Activated CD4-positive, CD25-positive, alpha-beta regulatory T cell (primary cell): ENCODE measurements at places on chromosomes 1 and 21.
A peak's percentile ranks its signal among the peaks of the same experiment; 100 is the strongest.

- DNase-seq = no peak
Measured at GRCh38 chr21:39041816-39042215, 141.4 kb downstream of the PSMG1 start.

DNA sequence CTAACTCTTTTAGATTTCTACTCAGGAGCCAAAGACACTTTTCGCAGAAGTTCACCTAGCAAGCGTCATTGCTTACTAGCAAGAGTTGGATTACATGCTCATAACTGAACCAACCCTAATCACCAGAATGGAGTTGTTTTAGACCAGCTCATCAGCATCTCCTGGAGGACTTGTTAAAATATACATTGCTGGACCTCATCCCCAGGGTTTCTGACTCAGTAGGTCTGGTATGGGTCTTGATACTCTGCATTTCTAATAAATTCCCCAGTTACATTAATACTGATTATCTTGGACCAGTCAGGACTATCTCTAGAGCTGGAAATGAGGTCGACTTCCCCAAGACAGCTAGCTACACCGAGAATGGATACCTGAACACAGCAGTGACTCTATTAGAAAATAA is 9.7 kb upstream of the PRDX6 start:
- DNase-seq = no peak

DNA sequence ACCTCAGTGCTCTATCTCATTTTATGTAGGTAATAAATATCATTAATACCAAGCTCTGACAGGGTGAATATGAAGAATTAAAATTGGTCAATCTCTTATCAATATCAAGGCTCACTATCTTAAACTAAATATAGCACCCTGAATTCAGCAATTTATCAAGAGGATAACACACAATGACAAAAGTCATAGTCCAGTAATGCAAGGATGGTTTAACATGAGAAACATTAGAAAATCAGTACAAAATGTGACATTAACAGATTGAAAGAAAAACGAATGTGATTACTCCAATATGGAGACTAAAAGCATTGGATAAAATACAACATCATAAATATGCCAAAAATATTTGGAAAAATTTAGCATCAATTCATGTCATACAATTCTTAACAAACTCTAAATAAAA is 53.9 kb downstream of the OBSCN start:
- no peak for DNase-seq

DNA sequence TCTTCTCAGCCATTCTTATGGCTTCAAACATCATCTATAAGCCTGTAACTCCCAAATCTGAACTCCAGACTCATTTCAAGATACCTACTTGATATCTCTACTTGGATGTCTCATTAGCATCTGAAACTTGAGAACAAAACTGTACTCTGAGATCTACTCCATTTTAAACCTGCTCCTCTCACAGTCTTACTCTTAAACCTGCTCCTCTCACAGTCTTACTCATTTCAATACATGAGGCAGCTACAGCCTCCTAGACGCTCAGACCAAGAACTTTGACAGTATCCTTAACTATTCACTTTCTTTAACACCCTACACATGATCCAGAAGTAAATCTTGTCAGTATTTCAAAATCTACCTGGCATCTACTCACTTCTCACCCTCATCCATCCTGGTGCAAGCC is 54.3 kb downstream of the NBPF6 start:
- DNase-seq = no peak

GRCh38 chr1:38489844-38490270 is 369.7 kb downstream of the RRAGC start:
- peak; percentile 5 for DNase-seq

GRCh38 chr1:173295391-173295790 is 88.3 kb upstream of the TNFSF4 start:
- no peak for DNase-seq

DNA sequence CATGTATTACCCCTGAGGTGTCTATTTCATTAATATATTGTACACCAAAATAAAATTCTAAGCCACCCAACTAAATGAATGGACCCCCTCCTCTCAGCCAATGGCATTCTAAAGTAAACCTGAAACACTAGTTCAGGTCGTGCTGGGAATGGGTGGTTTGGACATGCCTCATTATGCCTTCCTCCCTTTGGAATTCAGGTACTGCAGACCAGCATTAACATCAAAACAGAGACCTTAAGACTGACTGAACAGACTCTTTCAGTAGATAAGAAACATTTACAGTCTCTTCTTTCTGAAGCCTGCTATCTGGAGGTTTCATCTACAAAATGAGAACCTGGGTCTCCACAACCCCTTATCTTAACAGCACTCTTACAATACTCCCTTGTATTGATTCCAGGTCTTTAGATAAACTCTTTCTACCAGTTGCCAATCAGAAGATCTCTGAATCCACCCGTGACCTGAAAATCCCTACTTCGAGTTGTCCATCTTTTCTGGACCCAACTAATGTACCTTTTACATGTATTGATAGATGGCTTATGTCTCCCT is 93.6 kb downstream of the PKN2 start:
- no peak for DNase-seq

GRCh38 chr1:167244244-167244643 is 23.6 kb downstream of the POU2F1 start:
- DNase-seq = no peak

DNA sequence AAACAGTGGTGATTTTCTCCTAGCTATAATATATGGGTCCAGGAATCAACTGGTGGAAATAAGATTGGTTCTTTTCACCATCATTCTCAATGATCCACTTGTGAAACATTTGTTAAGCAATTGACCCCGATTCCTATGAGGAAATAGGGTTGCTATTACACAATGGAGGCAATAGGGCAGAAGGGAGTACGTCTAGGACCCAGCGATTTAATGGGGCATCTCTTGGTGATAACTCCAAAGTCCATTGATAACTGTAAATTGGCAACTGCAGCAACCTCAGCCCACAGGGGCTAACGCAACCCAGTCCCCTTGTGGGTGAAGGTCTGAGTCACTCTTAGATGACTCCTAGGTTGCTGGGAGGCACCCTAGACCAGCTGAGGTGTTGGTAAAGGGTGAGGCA is 62.5 kb upstream of the BARHL2 start:
- DNase-seq = no peak

- DNase-seq = no peak
Measured at GRCh38 chr1:109301874-109302273, 4.9 kb downstream of the MYBPHL start.

DNA sequence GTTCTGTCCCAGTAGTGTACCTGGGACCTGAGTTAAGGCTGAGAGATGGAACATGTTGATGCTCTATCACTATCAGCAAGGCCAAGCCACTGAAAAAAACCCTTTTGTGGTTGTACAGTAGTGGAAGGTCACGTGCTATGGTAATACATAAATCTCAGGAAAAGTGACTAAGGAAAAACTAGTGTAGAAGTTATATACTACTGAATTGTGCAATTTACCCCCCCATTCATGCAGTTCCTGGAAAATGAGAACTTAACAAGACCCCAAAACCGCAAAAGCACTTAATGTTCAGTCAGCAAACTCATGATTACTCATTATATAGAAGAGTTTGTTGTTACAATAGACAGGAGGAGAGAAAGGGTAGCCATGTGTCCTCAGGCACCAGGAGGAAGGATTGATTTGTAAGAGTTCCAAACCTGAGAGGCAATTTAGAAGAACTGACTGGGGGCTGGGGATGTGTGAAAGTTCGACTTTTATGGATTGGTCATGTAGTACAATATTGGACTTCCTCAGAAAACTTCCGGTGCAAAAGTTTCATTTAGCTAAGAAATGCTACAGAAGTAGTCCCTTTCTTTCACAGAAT is 91.6 kb downstream of the RGL1 start:
- DNase-seq = no peak

DNA sequence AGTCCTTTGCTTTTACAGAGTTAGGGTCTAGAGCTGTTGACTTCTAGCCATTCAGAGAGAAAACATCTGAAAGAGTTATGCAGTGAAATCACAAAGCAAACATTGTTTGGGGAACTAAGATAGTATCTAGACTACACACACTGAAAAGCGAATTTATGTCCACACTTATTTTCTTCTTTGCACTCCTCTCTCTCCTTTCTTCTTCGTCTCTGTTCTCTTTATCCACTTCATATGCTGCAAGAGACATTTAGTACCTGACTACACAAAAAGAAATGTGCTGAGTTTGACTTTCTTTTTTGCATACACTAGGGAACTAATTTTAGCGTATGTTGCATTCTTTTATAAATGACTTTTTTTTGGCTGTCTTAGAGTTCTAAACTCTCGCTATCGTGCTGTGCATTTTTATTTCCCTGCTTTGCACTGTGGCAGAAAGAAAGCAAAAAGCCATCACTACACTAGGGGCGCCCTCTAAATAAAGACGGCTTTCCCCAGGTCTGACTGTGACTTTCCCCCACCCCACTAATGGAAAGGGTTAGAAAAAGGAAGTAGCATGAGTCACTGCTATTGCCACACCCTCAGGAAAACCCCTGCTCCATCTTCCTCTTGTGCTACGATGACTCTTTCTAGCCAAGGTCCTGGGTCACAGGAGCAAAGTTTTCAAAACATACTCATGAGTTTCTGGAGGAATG is 65.7 kb downstream of the MAP3K7CL start:
- peak; percentile 20 for DNase-seq

- no peak for DNase-seq
Measured at GRCh38 chr1:46285730-46286477, 17.5 kb downstream of the LRRC41 start.

GRCh38 chr1:166905136-166905535 is 29.1 kb upstream of the TADA1 start:
- no peak for DNase-seq

DNA sequence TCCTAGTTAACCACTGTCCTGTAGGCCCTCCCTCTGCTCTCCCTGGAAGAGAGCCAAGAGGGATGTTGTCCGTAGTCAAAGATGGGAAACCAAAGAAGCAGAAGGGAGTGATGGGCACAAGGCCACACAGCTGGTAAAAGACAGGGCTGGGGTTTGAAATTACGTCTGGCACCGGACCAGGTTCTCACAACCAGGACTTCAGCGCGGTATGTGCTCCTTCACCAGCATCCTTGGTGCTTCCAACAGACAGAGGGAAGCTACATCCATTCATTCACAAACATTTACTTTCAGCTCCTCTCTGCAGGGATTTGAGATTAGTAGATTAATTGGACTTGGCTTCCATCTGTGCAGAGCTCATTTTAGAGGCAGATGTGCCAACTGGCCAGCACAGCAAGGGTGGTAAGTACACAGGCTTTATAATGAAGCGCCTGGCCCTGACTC is 191.2 kb downstream of the TRABD2B start:
- no peak for DNase-seq

- DNase-seq = peak; percentile 6
Measured at GRCh38 chr1:113390871-113391648, 745 bp downstream of the MAGI3 start.

DNA sequence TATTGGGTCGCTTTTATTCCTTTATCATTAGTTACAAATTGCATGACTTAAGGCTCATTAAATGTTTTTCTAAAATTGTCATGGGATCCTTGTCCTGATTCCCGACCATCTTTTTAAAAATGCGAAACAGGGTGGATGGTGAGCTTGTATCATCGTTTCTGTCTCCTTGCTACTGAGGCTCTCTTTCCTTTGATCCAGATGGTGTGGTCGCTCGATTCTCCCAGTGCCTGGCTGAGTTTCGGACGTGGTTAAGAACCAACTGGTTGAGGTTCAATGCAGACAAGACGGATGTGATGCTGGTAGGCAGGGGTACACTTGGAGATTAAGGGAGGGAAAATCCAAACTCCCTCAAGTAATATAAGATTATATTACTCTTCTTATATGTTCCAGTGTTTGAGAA is 1.2 kb downstream of the MIER1 start:
- no peak for DNase-seq

GRCh38 chr1:154760469-154760933 is 109.6 kb downstream of the KCNN3 start:
- DNase-seq = peak; percentile 76

GRCh38 chr1:229430761-229431283 is 3.1 kb downstream of the ACTA1 start:
- no peak for DNase-seq

- no peak for DNase-seq
Measured at GRCh38 chr1:207084232-207084631, 4.4 kb upstream of the C4BPB start.

- DNase-seq = no peak
Measured at GRCh38 chr1:42736152-42736551, 3.9 kb downstream of the CLDN19 start.

DNA sequence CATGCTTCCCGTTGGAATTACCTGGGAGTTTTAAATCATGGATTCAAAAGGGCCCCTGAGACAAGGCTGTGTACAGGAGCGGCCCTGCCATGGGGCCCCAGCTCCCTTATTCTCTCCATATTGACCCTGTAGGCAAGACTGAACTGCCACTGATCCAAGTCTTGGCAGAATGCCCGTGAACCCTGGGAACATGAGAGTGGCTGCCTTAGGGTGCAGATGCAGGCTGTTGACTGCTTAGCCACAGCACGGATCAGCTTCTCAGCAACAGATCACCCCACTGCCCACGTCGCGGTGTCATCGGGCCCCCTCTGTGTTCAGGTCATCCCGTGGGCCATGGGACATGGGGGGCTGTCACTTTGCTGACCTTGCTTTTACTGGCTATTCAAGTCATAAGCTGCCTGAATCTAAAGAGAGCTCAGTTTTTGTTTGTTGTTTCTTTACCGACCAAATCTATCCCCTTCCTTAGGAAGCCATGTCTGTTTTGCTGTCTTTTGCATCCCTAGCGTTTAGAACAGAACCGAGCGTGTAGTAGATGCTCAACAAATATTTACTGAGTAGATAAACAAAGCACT is 83.4 kb downstream of the MATN1 start:
- no peak for DNase-seq

DNA sequence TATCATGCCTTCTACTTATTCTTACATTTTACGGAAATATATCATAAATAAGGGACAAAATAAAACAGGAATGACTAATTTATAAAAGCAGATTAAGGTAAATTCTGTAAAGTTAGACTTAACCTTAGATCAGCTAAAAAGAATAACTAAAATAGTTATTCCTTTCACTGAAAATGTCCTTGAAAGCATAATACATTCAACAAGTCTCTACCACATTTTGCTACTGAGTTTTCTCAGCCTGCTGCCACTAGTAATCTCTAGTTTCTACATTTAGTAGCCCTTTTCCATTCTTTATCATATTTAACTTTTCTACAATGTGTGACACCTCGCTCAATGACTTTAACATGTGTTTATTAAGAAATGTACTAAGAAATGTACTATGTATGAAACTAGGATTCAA is 89.0 kb downstream of the DENND1B start:
- DNase-seq = no peak

DNA sequence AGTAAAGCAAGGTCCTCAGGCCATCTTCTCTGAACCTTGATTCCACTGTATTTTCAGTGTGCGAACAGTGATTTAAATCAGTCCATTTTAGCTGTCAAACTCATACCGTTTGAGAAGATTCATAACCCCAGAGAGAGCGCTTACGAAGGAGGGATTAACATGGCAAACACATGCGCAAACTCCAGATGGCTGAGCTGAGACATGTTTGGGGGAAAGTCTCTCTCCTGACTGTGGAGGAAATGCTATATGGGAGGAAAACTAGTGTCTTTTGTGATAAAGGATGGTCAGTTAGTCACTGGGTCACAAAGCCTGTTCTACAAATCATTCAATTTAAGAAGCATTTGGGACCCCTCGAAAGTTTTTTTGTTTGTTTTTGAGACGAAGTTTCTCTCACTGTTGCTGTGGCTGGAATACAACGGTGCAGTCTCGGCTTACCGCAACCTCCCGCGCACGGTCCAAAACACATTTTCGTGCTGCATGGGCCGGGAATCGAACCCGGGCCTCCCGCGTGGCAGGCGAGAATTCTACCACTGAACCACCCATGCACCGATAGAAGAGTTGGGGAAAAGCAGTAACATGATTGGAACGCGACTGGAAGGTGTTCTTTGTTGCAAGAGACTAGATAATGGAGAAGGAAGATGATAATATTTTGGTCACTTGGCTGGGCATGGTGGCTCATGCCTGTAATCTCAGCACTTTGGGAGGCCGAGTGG is 58.4 kb upstream of the CXADR start:
- no peak for DNase-seq
